ENCODE measurements at places on chromosomes 7 and 10. TPM values are rescaled to one million over a fixed set of nuclear protein-coding genes. Genes with fewer than 3 reads are reported as not detected.

PLXNA4 gene
- total RNA-seq: 4.8 TPM

AKR1C4 gene
- 1.7 TPM for total RNA-seq

TBXAS1 gene
- 4.7 TPM for total RNA-seq

CRHR2 gene
- total RNA-seq: not detected

SCART1 gene
- 1.00 TPM for total RNA-seq

SLC26A5 gene
- total RNA-seq: 0.08 TPM

FGFBP3 gene
- 2.4 TPM for total RNA-seq

TLL2 gene
- 0.84 TPM for total RNA-seq

TMEM236 gene
- total RNA-seq: 1.4 TPM

CFAP46 gene
- 1.6 TPM for total RNA-seq

GRM8 gene
- total RNA-seq: 4.5 TPM

PIP4K2A gene
- 31.1 TPM for total RNA-seq

MCM10 gene
- total RNA-seq: 3.1 TPM

CYP3A4 gene
- total RNA-seq: 43.4 TPM

LRRC17 gene
- 50.8 TPM for total RNA-seq

STEAP2 gene
- total RNA-seq: 8.3 TPM

All from hepatocyte (in vitro differentiated cells).